ENCODE measurements at places on chromosomes 12 and 14.
A peak's percentile ranks its signal among the peaks of the same experiment; 100 is the strongest.

- no peak for DNase-seq
Measured at GRCh38 chr12:19694627-19695026, 255.3 kb downstream of the AEBP2 start.

- peak; percentile 65 for DNase-seq
Measured at GRCh38 chr14:64337888-64338615, 43.9 kb upstream of the ESR2 start.

DNA sequence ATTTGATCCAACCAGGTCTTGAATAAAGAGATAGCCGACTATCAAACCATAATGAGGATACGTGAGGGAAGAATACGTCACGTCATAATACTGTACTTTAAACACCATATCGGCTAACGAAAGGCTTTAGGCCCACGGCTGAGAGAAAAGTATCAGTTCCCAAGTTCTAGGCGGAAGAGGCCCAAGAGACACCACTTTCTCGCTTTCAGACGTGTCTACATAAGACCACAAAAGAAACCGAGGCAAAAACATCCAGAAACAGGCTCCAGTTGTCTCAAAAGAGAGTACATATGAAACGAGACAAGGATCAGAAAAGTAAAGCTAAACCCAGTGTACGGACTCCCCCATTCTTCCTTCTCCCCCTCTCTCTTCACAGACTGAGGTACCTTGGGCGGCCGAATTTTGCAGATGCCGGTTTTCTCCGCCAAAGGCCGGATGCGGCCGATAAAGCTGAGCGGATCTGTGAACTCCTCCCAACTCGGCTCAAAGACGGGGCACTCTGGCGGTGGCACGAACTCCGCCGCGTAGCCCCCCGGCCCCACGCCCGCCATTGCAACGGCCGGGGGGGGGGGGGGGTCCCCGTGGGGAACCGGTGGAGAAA is 479 bp downstream of the KDM5A start:
- no peak for DNase-seq

- no peak for DNase-seq
Measured at GRCh38 chr12:129363041-129363440, 509.8 kb downstream of the GLT1D1 start.

- DNase-seq: no peak
Measured at GRCh38 chr14:55133416-55133815, 4.4 kb downstream of the LGALS3 start.

GRCh38 chr12:24948420-24948756 is 513 bp downstream of the BCAT1 start:
- DNase-seq: no peak

- DNase-seq: no peak
Measured at GRCh38 chr12:118055144-118055557, 5.8 kb downstream of the WSB2 start.

- no peak for DNase-seq
Measured at GRCh38 chr12:62865065-62865464, 69.9 kb downstream of the PPM1H start.

DNA sequence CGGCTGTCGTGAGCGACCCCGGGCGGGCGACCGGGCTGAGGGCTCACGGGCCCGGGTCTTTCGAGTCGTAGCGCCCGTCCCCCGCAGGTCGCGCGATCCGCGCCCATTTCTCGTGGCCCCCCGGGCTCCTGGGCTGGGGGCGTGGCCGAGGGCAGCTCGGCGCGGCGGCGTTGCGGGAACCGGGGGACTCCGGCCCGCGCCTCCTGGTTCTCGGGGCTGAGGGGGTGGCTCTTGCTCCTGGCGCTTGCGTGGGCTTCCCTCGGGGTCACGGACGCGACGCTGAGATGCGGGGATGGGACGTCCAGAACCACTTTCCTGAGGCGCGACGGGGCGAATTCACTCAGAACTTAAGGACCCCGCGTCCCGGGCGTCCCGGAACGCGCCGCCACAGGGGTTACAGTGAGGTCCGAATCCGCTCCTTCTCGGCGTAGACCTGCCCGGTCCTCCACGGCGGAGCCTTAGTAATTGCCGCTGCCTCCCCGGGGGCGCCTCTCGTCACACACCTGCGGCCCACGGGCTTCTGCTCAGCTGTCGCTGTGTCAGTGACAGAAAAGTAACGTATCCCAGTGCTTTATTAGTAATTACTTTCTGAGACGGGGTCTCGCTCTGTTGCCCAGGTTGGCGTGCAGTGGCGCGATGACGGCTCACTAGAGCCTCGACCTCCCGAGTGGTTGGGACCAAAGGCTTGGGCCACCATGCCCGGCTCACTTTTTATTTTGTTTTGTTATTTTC is 606 bp downstream of the EP400 start:
- no peak for DNase-seq

- no peak for DNase-seq
Measured at GRCh38 chr12:111174251-111174960, 194.5 kb downstream of the PHETA1 start.

DNA sequence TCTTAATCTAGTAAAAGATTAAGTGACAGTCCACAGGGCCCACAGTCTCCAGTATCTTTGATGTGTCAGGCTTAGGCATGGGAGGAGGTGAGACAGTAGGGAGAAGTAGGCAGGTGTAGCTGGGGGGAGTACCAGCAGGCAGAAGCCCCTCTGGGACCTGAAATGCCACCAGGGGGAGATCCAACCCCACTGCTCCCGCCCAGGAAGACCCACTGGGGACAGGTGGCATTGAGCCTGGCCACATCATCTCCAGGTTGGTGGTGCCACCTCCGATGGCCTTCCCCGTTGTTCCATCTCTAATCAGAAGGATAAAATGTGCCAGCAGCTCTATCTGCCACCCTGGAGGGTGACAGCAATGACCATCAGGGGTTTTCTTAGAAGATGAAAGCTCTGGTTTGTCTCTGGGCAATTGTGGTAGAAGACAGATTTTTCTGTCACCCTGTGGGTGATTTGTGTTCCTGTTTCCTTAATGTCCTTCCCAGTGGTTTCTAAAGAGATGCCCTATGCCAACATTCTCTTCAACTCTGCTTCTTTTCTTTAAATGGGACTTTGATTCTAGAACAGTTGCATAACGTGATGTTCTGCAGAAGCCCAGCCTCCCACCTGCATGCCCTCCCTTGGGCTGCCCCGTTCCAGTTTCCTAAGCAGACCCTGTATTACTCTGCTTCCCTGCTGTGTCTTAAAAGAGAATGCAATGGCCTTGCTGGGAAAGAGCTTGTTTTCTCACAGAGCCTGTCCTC is 12.3 kb upstream of the SERPINA12 start:
- DNase-seq: no peak

DNA sequence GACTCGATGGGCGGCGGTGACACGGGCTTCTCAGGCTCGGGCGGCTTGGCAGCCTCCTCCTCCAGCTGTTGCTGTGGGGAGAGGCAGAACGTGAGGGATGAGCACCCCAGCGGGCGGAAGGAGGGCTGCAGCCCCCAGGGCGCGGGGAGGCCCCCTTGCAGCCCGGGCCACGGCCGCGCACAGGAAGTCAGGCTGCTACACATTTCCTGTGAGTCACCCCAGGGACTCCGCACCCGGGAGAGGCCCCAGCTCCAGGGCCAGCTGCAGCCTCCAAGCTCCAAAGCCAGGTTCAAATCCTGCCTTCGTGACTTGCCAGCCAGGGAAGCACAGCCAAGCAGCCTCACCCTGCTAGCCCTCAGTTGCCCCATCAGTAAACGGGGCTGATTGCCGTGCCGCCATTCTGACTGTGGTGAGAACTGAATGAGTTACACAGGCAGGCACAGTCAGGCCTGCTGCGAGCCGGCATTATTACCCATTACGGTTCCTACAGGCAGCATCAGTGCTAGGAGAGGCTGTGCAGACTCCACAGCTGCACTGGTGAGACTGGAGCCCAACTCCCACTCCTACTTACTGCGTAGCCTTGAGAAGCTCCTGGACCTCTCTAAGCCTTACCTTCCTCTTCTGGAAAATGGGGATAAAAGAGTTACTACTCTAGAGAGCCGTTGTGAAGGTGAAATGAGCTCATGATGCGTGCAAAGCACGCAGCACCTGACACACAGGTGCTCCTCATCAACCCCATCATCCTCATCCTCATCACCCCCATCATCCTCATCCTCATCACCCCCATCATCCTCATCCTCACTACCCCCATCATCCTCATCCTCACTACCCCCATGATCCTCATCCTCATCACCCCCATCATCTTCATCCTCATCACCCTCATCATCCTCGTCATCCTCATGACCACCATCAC is 100.9 kb downstream of the NCOR2 start:
- no peak for DNase-seq

DNA sequence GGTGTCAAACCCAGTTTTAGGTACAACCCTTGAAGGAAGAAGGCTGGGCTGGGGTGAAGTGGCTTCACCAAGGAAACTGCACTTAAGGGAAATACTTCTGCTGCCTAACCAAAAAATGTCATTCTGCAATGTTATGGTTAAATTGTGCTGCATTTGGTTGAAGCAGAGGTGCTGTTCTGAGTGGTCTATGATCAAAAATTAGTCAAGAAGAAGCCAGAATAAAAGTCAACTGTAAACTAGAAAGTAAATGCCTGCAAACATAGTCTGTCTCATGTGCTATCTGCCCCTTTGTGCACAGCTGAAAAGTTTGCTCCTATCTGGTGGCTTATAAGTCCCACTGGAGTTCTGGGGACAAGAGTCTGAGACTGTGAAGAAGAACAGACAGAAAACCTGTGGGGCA is 158.8 kb downstream of the C12orf42 start:
- DNase-seq: no peak

GRCh38 chr14:51337520-51337919 is 97.5 kb downstream of the TMX1 start:
- DNase-seq: no peak

Data from NCI-H187 (cell line).